ENCODE measurements at places on chromosomes 13 and 19. TPM values are rescaled to one million over a fixed set of nuclear protein-coding genes. Genes with fewer than 3 reads are reported as not detected.

The NANOS3 gene
- total RNA-seq, result 1.6 TPM

The PDX1 gene
- not detected for total RNA-seq

- no peak for DNase-seq
Measured at GRCh38 chr13:23212671-23213070, 31.9 kb downstream of the SGCG start.

DNA sequence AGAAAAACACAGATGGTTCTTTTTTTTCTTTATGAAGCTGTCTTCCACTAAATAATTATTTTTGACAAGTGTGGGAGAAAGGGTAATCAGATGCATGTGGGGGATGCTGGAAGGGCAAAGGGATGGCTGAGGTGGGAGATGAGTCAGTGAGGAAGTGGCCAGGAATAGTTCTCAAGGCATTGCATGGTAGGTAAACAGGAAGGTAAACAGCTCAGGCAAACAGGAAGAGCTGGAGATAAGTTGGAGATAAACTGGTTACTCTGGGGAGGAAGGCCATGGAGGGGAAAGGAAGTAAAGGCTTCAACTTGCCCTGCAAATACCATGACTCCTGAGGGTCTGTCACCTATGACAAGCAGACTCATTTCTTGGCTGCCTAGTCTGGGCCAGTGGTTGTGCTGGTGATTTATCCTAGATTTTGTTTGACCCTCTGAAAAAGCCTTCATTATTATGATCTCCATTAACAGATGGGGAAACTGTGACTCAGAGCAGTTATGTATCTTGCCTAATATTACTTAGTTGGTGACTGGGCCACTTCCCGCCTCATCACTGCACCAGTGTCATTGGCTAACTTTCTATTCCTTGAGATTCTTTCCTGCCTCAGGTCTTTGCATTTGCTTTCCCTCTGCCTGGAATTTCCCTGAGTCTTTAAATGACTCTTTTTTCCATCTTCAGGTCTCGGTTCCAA, 17.1 kb downstream of the ACTL9 start:
- no peak for DNase-seq

DNA sequence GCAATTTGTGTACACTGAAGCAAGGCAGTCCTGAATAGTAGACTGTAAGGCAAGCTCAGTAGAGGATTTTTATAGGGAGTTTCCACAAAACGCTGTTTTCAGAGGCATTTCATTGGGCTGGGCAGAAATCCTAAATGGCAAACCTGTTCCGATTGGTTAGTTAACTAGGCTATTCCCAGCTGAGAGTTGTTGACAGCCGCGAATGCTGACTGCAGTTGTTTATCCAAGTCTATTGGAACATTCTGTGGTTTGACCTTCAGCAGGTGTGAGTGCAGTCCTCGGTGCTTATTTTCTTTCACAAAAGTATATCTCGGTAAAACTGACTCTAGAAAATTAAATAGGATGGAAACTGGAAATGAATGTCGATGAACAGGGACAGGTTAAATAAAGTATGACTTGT, 45.4 kb downstream of the TPT1 start:
- no peak for DNase-seq

DNA sequence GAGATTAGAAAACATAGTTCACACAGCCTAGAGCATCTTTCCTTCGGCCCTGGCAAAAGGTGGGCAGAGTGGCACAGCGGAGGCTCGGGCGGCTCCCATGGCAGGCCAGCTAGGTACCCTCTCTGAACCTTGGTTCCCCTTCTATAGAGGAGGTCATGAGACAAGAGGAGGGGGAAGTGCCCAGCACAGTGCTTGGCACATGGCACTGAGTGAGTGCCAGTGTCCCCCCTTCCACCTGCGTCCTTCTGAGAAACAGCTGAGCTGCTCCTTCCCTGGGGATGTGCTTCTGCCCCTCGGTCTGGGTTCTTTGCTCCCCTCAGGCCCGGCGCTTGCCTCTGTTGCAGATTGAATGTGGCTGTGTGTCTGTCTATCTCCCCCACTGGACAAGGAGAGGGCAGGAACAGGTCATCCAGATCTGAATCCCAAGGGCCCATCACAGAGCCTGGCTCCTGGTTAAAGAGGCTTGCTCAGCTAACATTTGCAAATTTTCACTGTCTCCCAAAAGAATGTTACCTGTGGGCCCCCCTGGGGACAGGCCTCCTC, 165.6 kb downstream of the USP12 start:
- no peak for DNase-seq

The CBY2 gene
- total RNA-seq, result not detected

GRCh38 chr13:21256351-21256761, 79.9 kb downstream of the MRPL57 start:
- DNase-seq, result no peak

The C3 gene
- total RNA-seq, result not detected

DNA sequence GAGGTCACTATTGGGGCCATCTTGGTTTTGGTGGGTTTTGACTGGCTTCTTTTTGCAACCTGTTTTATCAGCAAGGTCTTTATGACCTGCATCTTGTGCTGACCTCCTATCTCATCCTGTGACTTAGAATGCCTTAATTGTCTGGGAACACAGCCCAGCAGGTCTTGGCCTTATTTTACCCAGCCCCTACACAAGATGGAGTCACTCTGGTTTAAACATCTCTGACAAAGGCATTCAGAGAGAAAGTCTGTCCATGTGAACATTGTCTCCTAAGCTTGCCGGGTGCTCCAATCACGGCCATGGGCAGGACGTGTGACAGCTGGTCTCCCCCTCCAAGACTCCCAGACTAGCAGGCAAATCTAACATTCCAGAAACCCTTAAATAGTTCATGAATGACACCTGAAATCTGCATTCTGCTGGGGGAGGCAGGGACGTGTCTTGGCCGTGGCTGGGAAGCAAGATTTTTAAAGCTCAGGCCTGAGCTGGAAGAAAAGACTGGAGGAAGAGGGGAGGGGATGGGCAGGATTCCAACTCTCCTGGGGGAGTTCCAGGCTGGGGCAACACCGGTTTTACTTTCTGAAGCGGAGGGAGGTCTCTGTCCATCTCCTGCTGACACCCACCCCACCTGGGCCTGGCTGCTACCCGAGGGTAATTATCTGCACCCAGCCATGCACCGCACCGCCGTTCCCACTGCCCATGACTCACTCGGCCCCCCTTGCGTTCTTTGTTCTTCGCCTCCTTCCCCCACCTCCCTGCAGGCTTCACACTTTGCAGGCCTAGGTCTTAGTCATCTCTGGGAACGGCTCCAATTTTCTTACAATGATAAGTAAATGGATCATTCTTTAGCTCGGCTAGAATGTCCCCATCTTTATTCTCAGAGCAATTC, 11.6 kb upstream of the OR1M1 start:
- DNase-seq, result no peak

GRCh38 chr13:27678306-27679040, 56.8 kb downstream of the POLR1D start:
- DNase-seq, result no peak

The AMH gene
- total RNA-seq, result 71.6 TPM

DNA sequence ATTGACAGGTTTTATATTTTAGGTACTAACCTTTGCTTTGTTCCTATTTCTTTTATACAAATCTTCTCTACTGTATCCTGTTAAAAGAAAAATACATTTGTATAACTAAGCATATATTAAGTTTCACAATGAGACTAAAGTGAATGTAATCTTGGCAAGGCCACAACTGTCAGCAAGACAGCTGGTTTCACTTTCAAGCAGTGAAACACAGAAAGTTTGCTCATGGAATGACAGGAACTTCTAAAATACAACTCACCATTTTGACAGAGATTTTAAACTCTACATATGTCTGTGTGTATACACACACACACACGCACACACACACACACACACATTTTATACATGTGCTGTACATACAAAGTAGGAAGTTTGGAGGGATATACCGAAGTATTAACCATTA, 53.3 kb downstream of the PARP4 start:
- DNase-seq, result no peak

The RNF17 gene
- total RNA-seq, result not detected

- no peak for DNase-seq
Measured at GRCh38 chr13:78022164-78022877, 103.7 kb upstream of the EDNRB start.

- DNase-seq, result no peak
Measured at GRCh38 chr19:6876748-6877147, 10.6 kb upstream of the ADGRE1 start.

The NLRP9 gene
- total RNA-seq, result not detected

The SIN3B gene
- 64.4 TPM for total RNA-seq

DNA sequence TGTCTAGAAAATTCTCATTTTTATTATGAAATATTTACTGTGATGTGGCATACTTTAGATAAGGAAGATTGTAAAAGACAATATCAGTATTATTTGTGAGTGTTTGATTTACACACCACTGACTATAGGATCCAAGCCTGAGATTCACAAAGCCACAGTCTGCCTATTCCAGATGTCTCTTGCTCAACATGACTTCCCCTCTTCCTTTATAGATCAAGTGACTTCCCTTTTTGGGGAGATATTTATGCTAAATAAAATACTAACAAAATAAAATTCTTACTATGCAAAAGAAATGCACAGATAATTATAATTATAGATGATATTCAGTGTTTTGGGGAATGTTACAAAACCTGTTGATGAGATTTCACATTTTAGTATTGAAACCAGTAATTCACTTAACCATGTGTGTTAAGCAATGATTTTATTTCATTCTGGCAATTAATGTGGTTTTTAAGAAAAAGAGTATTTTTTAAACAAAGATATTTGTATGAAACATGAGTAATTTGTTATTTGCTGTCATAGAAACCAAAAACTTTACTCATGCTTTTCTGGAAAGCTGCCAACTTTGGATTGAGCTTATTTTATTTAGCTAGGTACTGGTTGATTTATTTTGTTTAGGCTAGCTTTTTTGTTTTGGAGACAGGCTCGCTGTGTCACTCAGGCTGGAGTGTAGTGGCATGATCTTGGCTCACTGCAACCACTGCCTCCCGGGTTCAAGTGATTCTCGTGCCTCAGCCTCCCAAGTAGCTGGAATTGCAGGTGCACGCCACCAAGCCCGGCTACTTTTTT, 13.7 kb upstream of the GPR183 start:
- DNase-seq, result no peak

The CRB3 gene
- not detected for total RNA-seq

DNA sequence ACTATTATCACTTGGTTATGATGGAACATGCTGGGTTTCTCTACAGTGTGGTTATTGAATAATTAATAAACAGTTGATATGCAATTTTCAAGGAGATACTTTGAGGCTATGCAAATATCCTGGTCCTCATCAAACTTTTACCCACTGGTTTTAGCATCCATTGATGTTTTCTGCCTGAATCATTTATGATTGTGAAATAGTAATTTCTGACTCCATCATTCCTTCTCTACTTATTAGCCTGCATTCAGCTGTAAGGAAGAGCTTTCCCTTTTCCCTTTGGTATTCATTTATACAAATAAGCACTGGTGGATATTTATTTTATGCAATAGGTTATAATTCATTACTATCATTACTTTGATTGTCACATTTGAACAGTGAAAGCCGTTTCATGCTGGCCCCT, 13.9 kb upstream of the DNAJC15 start:
- DNase-seq, result no peak

- no peak for DNase-seq
Measured at GRCh38 chr13:102399791-102400674, 1.8 kb downstream of the FGF14 start.

DNA sequence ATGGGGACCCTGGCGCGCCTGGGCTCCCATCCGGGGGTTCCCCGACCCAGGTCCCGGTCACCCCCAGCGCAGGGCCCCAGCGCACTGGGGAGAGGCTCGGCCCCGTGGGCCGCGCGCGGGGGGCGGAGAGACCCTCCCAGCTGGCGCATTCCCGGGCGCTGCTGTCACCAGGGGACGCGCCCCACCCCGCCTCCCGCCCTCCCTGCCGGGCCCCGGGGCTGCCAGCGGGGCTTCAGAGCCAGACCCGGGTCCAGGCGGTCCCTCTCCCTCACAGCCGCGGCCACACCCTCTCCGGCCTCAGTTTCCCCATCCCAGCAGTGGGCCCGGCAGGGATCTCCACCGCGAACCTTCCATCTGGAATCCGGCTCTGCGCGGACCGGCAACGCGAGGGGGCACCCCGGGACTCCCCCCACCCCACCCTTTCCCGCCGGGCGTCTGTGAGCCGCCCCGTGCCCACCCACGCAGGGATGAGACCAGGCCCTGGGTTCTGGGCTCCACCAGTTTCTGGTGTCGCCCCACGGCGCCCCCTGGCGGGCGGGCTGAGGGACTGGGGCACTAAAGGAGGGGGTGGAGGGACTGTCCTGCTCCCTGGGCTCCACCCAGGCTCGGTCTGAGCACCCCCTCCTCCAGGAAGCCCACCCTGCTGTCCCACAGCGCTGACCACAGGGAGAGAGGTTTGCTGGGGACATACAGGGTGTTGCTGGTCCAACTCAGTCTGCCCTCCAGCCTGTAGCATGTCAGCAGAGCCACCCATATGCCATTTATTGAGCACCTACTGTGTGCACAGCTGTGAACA, 878 bp upstream of the ADAMTSL5 start:
- DNase-seq, result no peak

The MAP2K2 gene
- 171 TPM for total RNA-seq

GRCh38 chr19:7968796-7969554, 25.5 kb upstream of the TIMM44 start:
- DNase-seq, result no peak

DNA sequence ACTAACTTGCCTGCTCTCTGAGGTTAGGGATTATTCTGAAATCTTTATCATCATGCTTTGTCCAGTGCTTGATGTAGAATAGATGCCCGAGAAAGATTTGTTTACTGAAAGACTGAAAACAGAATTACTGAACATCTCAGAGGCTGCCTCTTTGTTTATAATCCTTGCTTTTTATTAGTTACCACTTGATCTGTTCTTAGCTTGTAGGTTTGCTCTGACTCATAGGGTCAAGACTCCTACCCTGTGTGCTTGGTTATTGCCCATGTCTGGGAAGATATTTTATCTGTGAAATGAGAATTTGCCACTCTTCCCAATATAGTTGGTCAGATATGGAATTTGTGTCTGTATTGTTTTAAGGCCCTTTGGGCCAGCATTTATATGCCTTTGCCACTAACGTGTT, 675.3 kb downstream of the DIAPH3 start:
- no peak for DNase-seq

The SLC6A16 gene
- total RNA-seq, result 7.4 TPM

DNA sequence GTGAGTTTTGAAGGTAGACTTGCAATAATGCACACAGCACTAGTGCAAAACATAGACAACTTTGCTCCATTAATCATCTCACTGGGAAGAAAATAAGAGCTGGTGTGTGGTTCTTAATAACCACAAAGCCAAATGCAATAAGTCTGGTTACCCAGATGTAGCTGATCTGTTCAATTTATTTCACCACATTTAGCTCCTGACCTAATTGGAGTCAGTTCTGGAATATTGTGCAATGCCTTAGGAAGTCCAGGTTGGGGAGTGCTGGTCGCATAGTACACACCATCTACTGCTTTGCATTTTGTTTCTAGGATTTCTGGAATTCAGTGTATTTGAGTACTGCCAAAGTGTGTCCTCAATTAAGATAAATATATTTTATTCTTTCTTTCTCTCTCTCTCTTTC, 483.3 kb upstream of the SPRY2 start:
- no peak for DNase-seq

The CD177 gene
- not detected for total RNA-seq

Measured in neural crest cell (in vitro differentiated cells).